ENCODE measurements at places on chromosomes 3 and 15.

GRCh38 chr15:95609096-95609495, 721.4 kb upstream of the NR2F2 start:
- DNase-seq = no peak

DNA sequence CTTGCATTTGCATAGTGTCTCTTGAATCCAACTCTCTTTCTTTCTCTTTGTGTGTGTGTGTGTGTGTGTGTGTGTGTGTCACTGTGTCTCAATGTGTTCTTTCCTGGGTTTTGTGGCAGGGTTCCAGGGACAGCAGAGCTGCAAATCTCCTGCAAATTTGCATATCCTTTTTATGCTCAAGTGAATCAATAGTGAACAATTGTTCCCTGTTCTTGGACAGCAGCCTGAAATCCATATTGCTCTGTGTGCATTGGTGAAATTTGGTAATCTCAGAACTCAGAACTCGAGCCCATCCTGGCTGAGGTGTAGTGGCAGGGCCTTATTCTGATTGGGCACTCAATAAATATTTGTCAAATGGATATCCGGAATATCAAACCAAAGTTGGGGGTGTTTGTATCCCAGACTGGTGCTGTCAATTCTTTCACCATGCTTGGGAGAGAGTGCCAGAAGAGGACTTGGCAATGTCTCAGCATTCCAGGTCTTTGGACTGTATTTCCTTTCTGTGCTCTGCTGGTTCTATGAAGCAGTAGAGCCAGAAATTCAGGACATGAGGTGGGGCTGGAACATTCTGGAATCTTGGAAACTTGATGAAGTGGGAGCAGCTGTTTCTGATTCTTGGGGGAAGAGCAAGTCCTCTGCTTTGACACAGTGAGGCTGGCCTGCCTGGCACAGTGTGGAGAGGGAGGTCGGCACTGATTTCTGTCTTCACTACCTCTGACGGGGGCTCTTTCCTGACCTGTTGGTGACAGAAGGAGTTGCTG, 380.6 kb upstream of the C2CD4B start:
- DNase-seq = no peak

GRCh38 chr15:56683908-56684307, 49.4 kb downstream of the ZNF280D start:
- no peak for DNase-seq

DNA sequence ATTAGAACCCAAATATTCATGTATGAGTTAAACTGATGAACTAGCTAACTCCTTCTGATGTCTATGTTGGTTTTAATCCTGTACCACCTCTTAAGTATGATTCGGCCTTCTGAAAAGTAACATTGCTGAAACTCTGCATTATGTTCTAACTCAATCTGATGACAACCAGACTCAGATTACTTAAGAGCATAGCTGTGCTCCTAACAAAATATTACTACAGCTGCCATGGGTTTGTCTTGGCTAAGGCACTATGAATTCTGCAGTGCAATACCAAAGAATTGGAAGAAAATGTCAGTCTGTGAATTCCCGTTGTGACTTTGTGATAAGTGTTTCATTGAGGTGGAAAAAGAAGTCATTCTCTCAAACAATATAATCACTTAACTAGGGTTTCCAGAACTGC, 224.4 kb downstream of the ZMAT3 start:
- no peak for DNase-seq

- peak; percentile 77 for DNase-seq
These were observed 96.6 kb downstream of the SEMA6D start for GRCh38 chr15:47813748-47814384.

Data from GM12864 (cell line).